KBM-7 (cell line): ENCODE measurements at places on chromosomes 3 and 15.
A peak's percentile ranks its signal among the peaks of the same experiment; 100 is the strongest.

- no peak for DNase-seq
Observed at GRCh38 chr3:62562596-62562995, 189.2 kb upstream of the FEZF2 start.

DNA sequence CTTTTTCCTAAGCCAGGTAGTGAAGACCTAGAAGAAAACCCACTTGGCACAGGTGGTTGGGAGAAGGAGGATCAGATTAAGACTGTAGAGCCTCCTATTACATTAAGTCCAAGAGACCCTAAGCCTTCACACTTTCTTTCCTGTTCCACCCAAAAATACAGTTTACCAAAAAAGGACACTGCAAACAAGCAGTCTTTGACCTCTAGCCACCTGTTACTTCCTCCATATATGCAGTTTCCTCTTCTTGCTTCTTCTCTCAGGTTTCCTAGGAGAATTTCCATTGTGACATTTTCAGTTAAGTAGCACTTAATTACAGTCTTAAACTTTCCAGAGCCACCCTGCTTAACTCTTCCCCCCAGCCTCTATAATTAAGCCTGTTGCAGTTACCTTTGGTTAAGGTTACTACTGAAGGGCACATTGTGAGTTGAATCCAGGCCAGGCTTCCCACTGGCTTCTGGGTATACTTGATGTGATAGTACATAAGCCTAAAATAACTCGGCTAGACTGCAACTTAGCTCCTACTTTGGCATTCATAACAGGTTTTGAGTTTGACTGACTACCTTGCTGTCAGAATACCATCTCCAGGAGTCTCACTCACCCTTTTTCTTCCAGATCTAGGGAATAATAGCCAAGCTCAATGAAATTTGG is 114.2 kb upstream of the UMPS start:
- DNase-seq, result no peak

DNA sequence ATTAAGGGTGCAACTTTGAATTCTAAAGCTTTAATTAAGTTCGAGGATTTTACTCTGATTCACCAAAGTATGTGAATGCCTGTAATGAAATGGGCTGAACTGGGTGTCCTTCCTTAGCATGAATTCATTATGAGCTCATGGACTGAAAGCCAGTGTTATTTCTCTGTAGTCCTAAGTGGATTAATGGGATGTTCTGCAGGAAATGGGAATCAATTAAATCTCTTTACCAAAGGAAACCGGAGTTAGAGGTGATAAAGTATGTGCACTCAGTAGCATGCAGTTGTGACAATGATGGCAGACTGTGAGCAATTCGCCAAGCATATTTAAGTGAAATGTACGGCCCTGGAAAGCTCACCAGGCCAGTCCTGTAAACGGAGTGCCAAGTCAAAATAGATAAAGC is 138.7 kb downstream of the CHL1 start:
- DNase-seq, result no peak

DNA sequence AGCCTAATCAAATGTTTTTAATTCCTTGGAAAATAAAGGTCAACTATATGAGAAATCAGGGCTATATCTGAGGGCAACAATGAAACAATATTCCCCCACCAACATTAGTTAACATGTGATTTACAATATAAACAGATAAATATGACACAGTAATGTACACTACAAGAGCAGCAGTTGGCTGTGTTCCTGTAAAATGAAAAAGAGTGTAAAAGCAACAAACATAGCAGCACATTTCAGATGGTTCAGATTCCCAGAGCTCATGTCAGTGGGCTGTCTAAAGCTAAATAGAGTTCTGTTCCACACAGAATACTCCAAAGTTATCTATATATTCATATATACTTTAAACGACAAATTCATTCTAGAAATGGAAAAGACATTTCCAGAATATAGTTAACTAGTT is 42.6 kb downstream of the ANKRD28 start:
- no peak for DNase-seq

DNA sequence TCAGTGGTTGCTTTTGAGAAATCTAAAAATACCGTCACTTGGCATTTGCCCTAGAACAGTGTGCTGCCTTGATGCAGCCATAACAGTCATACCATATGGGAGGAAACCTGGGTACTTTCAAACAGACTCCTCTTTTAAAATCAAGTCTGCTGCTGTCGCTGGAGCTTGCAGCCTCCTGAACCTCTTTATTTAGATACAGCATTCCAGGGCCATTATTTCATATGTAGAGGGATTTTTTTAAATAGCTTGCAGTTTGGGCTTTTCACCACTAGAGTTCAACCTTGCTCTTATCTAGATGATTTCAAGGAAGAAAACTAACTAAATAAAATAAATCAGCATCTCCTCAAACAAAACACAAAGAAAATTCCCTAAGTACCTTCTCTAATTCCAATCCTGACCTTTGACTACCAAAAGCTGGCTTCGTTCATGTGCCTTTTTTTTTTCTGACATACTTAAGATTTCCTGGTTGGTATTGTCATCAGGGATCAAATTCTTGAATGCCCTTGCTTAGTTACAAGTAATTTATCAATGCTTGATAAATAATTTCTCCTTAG is 111.6 kb downstream of the KBTBD8 start:
- peak; percentile 61 for DNase-seq

- DNase-seq, result no peak
Observed at GRCh38 chr3:162777118-162777517, 1280.5 kb downstream of the OTOL1 start.
